ENCODE measurements at places on chromosomes 1 and 21. TPM values are rescaled to one million over a fixed set of nuclear protein-coding genes. Genes with fewer than 3 reads are reported as not detected.

SYT14 gene
- not detected for total RNA-seq

GRCh38 chr1:168991667-168992475 is 114.6 kb upstream of the ATP1B1 start:
- no peak for DNase-seq

DNA sequence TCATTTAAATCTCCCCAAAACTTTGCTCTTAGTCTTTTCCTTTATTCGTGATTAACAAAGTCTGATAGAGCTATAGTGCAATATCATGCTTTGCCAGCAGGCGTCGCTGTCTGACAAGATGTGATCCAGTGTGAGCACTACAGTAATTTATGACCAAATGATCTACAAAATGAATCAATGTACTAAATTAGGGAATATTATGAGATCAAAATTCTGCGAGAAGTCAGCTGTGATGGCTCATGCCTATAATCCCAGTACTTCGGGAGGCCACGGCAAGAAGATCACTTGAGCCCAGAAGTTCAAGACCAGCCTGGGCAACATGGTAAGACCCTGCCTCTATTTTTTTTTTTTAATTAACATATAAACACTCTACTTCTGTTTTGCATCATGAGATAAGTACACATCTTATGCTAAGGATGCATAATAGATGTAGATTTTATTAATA is 3.6 kb upstream of the SPSB1 start:
- peak; percentile 74 for DNase-seq

DNA sequence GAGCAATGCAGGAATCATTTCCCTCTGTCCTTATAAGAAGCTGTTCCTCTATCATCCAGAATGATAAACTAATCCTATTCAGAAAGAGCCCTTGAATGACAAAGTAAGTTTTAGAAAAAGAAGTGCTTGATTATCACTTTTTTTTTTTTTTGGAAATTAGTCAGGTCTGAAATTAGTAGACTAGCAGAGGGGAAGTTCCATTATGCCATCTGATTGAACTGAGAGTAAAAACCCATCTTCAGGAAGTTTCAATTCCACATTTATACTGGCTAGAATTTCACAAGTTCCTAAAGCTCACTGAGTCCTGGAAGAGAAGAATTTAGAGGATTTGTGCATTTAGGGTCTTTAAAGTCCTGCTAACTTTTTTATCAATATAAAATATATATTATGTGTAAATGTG is 128.8 kb upstream of the COA6 start:
- DNase-seq = no peak

DNA sequence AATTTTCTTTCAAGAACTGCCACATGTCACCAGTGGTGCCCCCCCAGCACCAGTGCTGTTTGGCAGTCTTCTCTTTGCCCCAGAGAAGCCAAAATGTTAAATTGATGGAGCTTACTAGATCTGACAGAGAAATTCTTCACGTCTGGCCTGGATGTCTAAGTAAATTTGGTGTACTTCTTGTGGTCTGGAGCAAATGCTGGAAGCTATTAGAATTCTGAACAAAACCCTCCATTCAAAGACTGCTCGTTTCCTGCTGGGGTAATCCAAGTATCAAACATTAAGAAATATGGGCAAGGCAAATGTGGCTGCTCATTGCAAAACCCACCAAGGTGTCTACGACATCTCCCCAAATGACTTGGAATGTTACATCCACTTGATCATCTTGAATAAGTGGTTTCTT is 92.3 kb downstream of the ROR1 start:
- DNase-seq = no peak

- no peak for DNase-seq
Observed at GRCh38 chr1:33944846-33945245, 81.0 kb downstream of the HMGB4 start.

Data from hematopoietic multipotent progenitor cell (in vitro differentiated cells).